CD4-positive, alpha-beta memory T cell (primary cell): ENCODE measurements at places on chromosomes 13 and 19.

DNA sequence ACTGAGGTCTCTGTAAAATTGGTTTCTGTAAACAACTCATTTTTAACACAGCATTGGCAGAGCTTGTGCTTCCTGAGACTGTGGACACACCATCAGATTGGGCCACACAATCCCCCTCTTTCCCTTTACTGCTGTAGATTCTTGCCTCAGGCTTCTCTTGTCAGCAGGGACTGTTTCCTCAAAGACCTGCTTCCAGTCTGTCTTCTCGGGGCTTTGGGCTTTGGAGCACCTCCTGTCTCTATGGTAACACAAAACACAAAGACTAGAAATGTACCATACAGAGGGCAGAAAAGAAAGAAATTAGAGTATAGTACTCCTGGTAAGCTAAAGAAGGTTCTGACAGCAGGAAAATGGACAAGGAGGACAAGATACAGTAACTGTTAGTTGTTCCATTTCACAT, 484.5 kb downstream of the DIAPH3 start:
- DNase-seq: no peak

DNA sequence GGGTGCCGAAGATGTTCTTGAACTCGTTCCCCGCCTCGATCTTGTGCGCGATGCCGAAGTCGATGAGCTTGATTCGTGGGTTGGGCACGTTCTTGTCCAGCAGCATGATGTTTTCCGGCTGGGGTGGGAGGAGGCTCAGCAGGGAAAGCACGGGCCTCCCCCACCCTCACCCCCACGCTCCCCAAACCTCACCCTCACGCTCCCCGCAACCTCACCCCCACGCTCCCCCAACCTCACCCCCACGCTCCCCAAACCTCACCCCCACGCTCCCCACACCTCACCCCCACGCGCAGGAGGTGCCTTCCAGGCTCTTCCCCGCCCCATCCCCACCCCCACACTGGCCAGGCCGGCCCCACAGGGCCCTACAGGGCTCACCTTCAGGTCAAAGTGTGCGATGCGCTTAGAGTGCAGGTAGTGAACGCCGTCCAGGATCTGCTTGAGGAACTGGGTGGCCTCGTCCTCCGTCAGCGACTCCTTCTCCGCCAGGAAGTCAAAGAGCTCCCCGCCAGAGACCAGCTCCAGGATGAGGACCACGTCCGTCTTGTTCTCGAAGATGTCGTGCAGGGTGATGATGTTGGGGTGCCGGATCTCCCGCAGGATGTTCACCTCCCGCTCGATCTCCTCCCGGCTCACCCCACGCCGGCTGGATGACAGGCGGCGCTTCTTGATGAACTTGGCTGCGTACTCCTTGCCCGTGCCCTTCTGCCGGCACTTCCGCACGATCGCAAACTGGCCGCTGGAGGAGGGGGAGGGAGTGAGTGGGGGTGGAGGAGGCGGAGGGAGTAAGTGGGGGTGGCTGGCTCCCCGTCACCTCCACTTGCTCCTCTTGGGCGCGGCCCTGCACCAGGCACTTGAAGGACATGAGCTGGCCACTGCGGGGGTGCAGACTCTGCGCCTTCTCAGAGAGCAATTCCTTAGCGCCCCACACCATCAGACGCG, 6.4 kb downstream of the DAPK3 start:
- no peak for DNase-seq

GRCh38 chr13:85666356-85666755, 132.9 kb downstream of the SLITRK6 start:
- DNase-seq: no peak

GRCh38 chr19:30393729-30394480, 21.7 kb downstream of the ZNF536 start:
- no peak for DNase-seq

DNA sequence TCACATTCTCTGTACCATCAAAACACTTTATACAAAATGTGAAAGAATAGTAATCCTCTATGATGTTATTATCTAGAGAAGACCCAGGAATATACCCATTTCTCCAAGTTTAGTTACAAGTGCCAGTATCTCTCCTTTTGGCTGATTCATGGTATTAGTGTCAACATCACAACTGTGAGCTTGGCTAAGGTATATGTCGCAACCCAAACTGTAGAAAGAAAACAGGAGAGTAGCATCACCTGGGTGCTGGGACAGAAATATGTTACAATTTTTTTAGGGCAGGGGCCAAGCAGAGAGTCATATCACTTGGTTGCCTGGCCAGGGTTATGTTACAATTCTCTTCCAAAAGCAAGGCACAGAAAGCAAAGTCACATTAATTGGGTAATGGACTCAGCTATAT, 127.2 kb upstream of the ZNF91 start:
- no peak for DNase-seq

- DNase-seq: no peak
Measured at GRCh38 chr19:17041976-17042375, 15.4 kb upstream of the CPAMD8 start.

- DNase-seq: no peak
Measured at GRCh38 chr13:75486146-75487062, 4.4 kb upstream of the TBC1D4 start.

- DNase-seq: no peak
Measured at GRCh38 chr19:53649746-53650593, 18.2 kb downstream of the DPRX start.

DNA sequence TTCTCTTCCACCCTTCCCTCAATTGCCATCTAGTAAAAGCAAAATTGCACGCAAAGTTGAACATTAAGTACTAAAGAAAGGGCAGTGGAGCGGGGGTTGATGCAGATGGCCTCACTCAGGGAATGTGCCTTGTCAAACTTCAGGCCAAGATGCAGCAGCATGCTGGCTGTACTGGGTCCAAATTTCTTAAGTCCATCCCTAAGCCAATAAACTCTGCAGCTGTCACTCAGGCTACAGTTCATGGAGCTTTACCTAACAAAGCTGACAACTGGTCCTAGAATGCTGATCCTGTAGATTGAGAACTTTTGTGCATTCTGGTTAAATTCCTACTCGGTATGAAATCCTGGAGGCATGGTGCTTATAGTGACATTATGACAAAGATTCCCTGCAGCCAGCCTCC, 88.4 kb downstream of the FOXO1 start:
- no peak for DNase-seq

GRCh38 chr19:41845051-41845590, 279 bp downstream of the DMRTC2 start:
- no peak for DNase-seq

DNA sequence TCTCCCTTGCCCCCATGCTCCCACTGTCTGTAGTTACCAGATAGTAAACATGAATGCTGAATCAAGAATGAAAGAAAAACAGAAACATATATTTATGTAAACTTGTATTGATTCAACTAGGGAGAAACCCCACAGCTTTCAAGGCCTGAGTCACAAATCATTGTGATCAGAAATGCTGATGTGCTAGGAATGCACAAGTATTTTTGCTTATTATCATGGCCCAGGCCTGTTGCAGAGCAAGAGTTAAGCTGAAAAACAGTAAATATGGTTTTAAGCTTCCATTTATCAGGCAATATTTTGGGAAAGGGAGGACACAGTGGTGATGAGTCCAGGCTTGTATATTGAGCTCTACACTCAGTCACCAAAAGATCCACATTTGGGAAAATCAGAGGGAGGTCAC, 669.6 kb downstream of the DIAPH3 start:
- no peak for DNase-seq
